Esophagus squamous epithelium (tissue), 5 donors: ENCODE measurements at places on chromosomes 2 and 18. TPM values are rescaled to one million over a fixed set of nuclear protein-coding genes. Genes with fewer than 3 reads are reported as not detected.

- DNase-seq: no peak
- H3K27me3 ChIP-seq: no peaks in the 10 kb centered on the region
- no peaks in the 10 kb centered on the region for H3K36me3 ChIP-seq
These were observed 102.6 kb upstream of the HS6ST1 start for GRCh38 chr2:128421286-128421685.

DNA sequence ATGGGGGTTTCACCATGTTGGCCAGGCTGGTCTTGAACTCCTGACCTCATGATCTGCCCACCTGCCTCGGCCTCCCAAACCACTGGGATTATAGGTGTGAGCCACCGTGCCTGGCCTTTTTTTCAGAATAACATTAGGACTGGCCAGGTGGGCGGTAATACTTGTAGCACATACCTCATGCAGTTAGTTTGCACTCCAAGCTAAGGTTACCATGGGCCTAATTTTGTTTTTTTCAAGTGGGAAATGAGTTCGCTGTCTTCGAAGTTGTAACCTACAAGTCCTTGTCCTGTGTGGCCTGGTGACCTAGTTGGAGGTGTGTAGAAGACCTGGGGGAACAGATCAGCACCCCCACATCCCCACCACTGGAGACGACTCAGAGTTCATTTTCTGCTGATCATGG lies 74.8 kb downstream of the LYPD1 start:
- no peak overlapping the region for H3K4me3 ChIP-seq
- H3K27me3 ChIP-seq: no peaks in the 10 kb centered on the region
- no peaks in the 10 kb centered on the region for H3K4me1 ChIP-seq
- H3K36me3 ChIP-seq: no peaks in the 10 kb centered on the region
- no peak for DNase-seq
- no peak overlapping the region for H3K27ac ChIP-seq

- no peak overlapping the region for H3K4me3 ChIP-seq
- H3K36me3 ChIP-seq: no peaks in the 10 kb centered on the region
- H3K27ac ChIP-seq: no peak overlapping the region
- no peaks in the 10 kb centered on the region for H3K4me1 ChIP-seq
These were observed 159.1 kb downstream of the PPP1R1C start for GRCh38 chr2:182144776-182145165.

DNA sequence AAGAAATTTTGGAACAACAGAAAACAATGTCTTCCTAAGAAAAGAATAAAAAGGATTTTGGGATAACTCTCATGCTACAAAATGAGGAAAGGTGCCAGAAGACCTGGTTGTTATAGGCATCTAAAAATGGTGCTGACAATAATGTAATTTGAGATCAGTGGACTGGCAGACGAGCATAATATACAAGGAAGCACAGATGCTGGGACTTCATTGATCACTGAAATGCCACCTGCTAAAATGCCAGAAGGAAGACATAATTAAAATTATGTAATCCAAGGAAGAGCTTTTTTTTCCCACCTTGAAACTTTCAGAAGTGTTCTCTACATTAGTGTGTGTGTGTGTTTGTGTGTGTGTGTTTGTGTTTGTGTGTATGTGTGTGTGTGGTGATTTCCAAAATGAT lies 535.9 kb downstream of the XIRP2 start:
- no peaks in the 10 kb centered on the region for H3K27me3 ChIP-seq
- H3K4me3 ChIP-seq: no peak overlapping the region
- DNase-seq: no peak
- no peaks in the 10 kb centered on the region for H3K36me3 ChIP-seq
- H3K27ac ChIP-seq: no peak overlapping the region

- no peak overlapping the region for H3K4me3 ChIP-seq
- H3K27me3 ChIP-seq: no peaks in the 10 kb centered on the region
- no peaks in the 10 kb centered on the region for H3K36me3 ChIP-seq
- H3K4me1 ChIP-seq: no peaks in the 10 kb centered on the region
- no peak for DNase-seq
These were observed 767.0 kb downstream of the SLC4A3 start for GRCh38 chr2:220394433-220394832.

GRCh38 chr2:225030203-225030602 lies 12.1 kb downstream of the DOCK10 start:
- no peaks in the 10 kb centered on the region for H3K36me3 ChIP-seq
- DNase-seq: no peak
- no peaks in the 10 kb centered on the region for H3K4me1 ChIP-seq
- no peak overlapping the region for H3K27ac ChIP-seq
- no peak overlapping the region for H3K4me3 ChIP-seq
- no peaks in the 10 kb centered on the region for H3K27me3 ChIP-seq

GRCh38 chr2:160007111-160007510 lies 55.3 kb downstream of the PLA2R1 start:
- no peak for DNase-seq
- H3K27me3 ChIP-seq: no peaks in the 10 kb centered on the region
- H3K36me3 ChIP-seq: peaks cover 4% of the 10 kb centered on the region

GRCh38 chr2:230254152-230254881 lies 28.8 kb downstream of the SP140 start:
- no peak overlapping the region for H3K4me3 ChIP-seq
- no peaks in the 10 kb centered on the region for H3K27me3 ChIP-seq
- no peak overlapping the region for H3K27ac ChIP-seq
- DNase-seq: no peak

- no peaks in the 10 kb centered on the region for H3K27me3 ChIP-seq
- no peak overlapping the region for H3K27ac ChIP-seq
- H3K4me1 ChIP-seq: no peaks in the 10 kb centered on the region
- no peak overlapping the region for H3K4me3 ChIP-seq
These were observed 80.8 kb upstream of the AGAP1 start for GRCh38 chr2:235413064-235413463.

DNA sequence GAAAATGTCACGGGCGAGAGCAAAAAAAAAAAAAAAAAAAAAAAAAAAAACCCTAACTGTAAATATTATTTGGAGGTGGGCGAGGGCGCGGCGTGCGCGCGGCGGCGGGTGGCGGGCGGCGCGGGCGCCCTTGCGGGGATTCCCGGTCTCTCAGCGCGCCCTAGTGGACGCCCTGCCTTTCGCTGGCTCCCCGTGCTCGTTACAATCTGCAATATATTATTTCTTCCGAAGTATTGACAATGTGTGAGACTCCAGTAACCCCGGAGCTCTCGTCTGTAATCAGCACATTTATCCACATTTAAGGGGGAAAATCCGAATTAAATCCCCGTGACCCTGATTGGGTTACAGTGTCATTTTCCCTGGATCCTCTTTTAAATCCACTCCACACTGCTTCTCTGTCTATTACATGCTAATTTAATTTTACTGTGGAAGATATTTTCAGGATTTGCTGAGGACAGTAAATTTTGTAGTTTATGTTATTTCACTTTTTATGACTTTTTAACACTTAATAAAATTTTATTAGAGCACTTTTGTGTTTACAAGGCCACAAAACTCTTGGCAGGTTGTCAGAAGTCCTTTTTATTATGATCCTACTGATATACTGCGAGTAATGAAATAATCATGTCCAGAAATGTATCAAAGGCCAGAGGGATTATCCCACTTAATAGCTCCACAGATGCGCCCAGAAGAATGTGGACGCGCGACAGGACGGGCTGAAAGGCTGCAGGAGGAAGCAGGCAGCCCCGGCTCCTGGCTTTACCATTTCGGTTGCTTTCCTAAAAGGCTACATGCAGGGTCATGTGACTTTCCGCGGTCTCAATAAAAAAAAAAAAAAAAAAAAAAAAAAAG lies 369.1 kb downstream of the MTX2 start:
- H3K4me1 ChIP-seq: peaks cover 9% of the 10 kb centered on the region
- no peaks in the 10 kb centered on the region for H3K36me3 ChIP-seq
- no peak for DNase-seq

GRCh38 chr2:207126724-207127308 lies 38.9 kb downstream of the KLF7 start:
- no peaks in the 10 kb centered on the region for H3K4me1 ChIP-seq
- H3K36me3 ChIP-seq: no peaks in the 10 kb centered on the region
- H3K27me3 ChIP-seq: no peaks in the 10 kb centered on the region
- no peak for DNase-seq

DNA sequence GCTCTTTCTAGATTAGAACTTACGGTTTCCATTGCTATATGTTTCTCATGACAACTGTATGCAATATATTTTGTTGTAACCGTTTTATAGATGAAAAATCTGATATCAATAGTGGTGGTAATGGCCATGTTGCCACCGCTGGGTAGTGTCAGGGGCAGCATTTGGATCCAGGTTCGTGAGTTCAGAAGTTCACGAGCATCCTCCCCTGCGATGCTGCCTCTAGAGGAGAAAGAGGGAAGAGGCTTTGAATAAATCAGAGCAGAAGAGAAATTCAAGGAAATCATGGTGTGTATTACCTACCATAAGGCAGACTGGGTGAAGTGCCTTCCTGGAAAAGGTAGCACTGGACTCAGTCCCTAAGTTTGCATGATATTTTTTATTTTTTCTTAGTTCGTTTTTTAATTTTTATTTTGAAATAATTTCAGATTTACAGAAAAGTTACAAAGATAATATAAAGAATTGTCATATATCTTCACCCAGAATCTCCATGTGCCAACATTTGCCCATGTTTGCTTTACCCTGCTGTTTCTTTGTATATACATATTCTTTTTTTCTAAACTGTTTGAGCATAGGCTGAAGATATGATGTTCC lies 3.3 kb upstream of the ZBTB7C start:
- H3K27ac ChIP-seq: no peak overlapping the region
- H3K4me1 ChIP-seq: peaks cover 26% of the 10 kb centered on the region
- no peaks in the 10 kb centered on the region for H3K36me3 ChIP-seq
- DNase-seq: no peak
- H3K4me3 ChIP-seq: no peak overlapping the region
- H3K27me3 ChIP-seq: no peaks in the 10 kb centered on the region

- H3K4me3 ChIP-seq: no peak overlapping the region
- DNase-seq: no peak
- H3K4me1 ChIP-seq: no peaks in the 10 kb centered on the region
- H3K36me3 ChIP-seq: no peaks in the 10 kb centered on the region
- H3K27ac ChIP-seq: no peak overlapping the region
These were observed 120.4 kb upstream of the COL5A2 start for GRCh38 chr2:189299974-189300373.

DNA sequence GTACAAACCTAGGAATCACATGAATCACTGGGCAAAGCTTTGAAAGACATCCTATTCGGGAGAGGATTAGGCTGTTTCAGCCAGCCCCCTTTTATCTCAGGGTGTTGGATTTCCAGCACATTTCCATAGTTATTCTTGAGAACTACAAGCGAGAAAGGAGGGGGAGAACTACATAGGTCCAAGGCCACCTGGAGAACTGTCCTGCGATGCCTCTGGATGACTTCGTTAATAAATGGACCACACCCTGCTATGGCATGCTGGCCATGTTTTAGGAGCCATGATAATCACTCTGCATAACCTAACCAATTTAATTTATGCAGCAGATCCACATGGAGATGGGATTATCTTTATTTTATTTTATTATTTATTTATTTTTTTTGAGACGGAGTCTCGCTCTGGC lies 29.9 kb downstream of the RHBDD1 start:
- DNase-seq: no peak
- peaks cover 62% of the 10 kb centered on the region for H3K36me3 ChIP-seq
- H3K4me1 ChIP-seq: no peaks in the 10 kb centered on the region
- H3K27ac ChIP-seq: no peak overlapping the region
- H3K27me3 ChIP-seq: no peaks in the 10 kb centered on the region

- H3K27ac ChIP-seq: no peak overlapping the region
- H3K36me3 ChIP-seq: no peaks in the 10 kb centered on the region
- no peak overlapping the region for H3K4me3 ChIP-seq
- no peaks in the 10 kb centered on the region for H3K27me3 ChIP-seq
- no peaks in the 10 kb centered on the region for H3K4me1 ChIP-seq
These were observed 142.2 kb downstream of the CCDC102B start for GRCh38 chr18:68940039-68940438.

GRCh38 chr2:45974056-45974455 lies 322.6 kb downstream of the PRKCE start:
- no peaks in the 10 kb centered on the region for H3K36me3 ChIP-seq
- H3K4me1 ChIP-seq: peaks cover 4% of the 10 kb centered on the region
- no peaks in the 10 kb centered on the region for H3K27me3 ChIP-seq
- no peak for DNase-seq
- H3K27ac ChIP-seq: no peak overlapping the region

DNA sequence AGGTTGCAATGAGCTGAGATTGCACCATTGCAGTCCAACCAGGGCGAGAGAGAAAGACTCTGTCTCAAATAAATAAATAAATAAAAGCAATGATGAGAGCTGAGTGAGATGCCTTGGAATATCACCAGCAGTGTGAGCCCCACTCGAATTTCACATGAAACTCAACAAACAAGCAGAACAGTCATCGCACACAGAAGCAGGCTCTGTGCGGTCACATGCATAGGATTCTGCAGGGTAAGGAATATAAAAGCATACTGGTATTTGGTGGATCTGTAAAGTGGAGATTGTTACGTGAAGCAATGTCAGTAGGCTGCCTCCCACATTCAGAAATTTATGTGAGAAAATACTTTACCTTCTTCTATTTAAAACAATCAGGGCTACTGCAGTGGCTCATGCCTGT lies 18.0 kb upstream of the AP1S3 start:
- H3K27me3 ChIP-seq: no peaks in the 10 kb centered on the region
- H3K27ac ChIP-seq: no peak overlapping the region
- no peak overlapping the region for H3K4me3 ChIP-seq
- no peak for DNase-seq
- no peaks in the 10 kb centered on the region for H3K4me1 ChIP-seq

DNA sequence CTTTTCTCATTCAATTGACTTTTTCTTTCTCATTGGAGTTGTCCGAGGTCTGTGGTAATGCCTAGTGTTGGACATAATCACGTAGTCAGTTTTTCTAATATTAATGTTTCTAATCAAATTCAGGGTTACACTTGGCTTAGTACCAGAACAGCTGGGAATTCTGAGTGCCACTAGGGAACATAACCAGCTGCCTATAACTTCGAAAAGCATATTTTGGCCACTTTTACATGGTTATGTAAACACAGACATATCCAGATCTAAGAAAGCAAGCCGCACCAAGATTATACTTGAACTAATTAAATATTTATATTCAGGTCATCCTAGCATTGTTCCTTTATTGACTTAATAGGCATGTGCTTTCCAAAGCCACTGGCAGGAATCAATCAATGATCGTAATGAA lies 91.1 kb upstream of the ARHGAP28 start:
- H3K27ac ChIP-seq: no peak overlapping the region
- H3K4me1 ChIP-seq: no peaks in the 10 kb centered on the region
- H3K4me3 ChIP-seq: no peak overlapping the region
- H3K36me3 ChIP-seq: no peaks in the 10 kb centered on the region

DNA sequence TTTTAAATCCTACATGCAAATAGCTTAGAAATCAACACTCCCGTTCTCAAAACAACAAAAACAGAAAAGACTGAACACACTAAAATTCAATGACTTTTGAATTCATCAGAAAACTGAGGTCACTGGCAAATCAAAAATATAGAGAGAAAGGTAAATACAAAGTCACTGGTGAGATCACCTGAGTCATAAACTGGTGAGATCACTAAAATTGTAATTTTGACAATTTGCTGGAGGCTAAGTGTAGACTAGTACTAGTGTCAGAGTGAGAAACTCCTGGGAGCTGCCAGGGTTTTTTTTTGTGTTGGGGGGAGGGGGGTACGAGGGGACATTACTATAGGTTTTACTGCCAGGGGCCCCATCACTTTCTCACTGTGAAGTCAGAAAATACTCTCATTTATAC lies 1876.0 kb upstream of the CELF4 start:
- H3K36me3 ChIP-seq: no peaks in the 10 kb centered on the region
- DNase-seq: no peak
- no peaks in the 10 kb centered on the region for H3K4me1 ChIP-seq
- no peaks in the 10 kb centered on the region for H3K27me3 ChIP-seq

- H3K27ac ChIP-seq: no peak overlapping the region
- no peaks in the 10 kb centered on the region for H3K27me3 ChIP-seq
- H3K4me3 ChIP-seq: no peak overlapping the region
- H3K36me3 ChIP-seq: no peaks in the 10 kb centered on the region
These were observed 27.2 kb downstream of the CABLES1 start for GRCh38 chr18:23162473-23162872.

CCL20 gene
- 57.2 TPM for total RNA-seq

MC4R gene
- total RNA-seq: not detected

DPY30 gene
- 55.5 TPM for total RNA-seq

POTEI gene
- total RNA-seq: not detected

LINC00305 gene
- not detected for total RNA-seq

BUB1 gene
- 26.5 TPM for total RNA-seq

AGXT gene
- not detected for total RNA-seq
